ENCODE measurements at places on chromosomes 12 and 14.

GRCh38 chr14:22434901-22435550 lies 154.0 kb downstream of the DAD1 start:
- DNase-seq = peak; percentile 65

- peak; percentile 40 for DNase-seq
Measured at GRCh38 chr14:96038920-96039632, at the start of gene C14orf132. C14orf132 (plus strand) TSS chr14:96039362; CDS start chr14:96039501, 139 bp downstream.

DNA sequence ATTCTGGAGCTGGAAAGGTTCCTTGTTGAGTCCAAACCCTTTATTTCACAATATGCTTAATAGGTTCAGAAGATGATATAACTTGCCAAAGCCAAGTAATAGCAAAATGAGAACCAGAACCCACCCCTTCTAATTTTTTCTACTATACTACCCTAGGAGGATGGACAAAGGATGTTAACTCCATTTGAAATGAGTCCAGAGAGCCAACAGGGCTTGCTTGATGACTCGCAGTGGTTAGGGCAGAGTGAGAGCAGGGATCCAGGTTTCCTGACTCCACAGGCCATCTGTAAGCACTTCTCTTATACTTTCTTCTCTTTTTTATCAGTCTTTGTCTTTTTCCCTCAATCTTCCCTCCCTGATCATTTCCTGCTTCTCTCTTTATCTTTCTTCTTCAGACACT lies 668.1 kb downstream of the MED13L start:
- no peak for DNase-seq

DNA sequence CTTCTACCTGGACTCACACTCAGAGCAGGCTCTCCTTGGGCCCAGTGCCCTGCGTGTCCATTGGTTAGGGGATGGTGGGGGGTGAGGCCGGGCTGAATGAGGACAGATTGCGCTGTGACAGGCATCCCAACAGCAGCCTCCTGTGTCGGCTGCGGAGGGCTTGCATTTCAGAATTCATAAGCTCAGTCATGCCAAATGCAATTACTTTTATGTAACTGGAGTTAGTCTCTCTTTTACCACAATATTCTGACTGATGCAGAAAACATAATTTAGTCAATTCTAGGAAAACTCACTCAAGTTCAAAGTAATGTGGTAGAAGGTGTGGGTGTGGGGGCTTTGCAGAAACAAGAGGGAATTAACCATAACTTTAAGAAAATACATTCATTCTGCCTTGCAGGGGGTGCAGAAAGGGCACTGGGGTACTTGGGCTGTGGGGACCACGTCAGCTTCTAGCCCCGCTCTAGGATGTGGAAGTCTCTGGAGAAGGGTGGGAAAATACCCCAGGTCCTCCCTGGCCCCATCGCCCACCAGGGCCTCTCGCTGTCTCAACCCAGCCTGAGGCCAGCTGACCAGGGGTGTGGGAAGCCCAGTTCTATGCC lies 257.7 kb downstream of the ADGRD1 start:
- DNase-seq = no peak

DNA sequence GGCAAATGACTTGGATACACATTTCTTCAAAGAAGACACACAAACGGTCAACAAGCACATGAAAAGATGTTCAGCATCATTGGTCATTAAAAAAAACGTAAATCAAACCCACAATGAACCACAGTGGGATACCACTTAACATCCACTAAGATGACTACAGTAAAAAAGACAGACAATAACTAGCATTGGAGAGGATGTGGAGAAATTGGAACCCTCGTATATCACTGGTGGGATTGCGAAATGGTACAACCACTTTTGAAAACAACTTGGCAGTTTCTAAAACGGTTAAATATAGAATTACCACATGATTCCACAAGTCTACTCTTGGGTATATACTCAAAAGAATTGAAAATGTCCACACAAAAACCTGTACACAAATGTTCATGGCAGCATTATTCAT lies 25.2 kb upstream of the PPFIBP1 start:
- DNase-seq = no peak

GRCh38 chr12:52059582-52060497 lies 8.6 kb downstream of the NR4A1 start:
- no peak for DNase-seq

DNA sequence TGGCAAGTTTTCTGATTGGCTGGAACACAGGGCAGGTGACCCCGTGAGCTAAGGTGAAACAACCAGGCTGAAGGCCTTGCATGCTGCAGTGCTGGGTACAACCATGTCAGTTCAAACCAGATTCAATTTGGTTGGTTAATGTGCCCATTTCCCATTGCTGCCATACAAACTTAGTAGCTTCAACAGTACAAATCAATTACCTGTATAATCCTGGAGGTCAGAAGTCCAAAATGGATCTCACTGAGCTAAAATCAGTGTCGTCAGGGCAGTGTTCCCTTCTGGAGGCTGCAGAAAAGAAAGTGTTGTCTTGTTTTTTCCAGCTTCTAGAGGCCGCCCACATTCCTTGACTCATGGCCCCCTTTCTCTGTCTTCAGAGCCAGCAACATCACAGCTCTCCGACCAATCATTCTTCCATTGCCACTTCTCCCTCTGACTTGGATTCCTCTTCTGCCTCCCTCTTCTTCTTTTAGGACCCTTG lies 221.7 kb downstream of the ZFP36L1 start:
- no peak for DNase-seq

DNA sequence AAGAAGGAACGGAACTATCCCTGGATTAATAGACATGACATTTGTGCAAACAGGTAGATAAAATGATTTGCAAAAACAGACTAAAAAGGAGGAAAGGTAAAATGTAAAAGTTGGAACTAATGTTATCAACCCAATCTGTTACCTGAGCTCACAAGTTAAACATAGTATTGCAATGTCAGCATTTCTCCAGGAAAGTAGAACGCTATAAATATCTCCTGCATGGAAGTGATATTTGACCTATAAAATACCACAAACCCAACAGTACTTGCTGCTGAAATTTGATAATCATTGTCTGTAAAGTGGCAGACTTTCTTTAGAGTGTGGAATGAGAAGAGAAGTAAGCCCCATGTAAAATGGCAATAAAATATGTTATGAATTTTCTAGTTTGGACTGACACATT lies 1435.7 kb downstream of the LRFN5 start:
- DNase-seq = no peak

GRCh38 chr14:73467800-73468199 lies 9.5 kb upstream of the NUMB start:
- DNase-seq = no peak

DNA sequence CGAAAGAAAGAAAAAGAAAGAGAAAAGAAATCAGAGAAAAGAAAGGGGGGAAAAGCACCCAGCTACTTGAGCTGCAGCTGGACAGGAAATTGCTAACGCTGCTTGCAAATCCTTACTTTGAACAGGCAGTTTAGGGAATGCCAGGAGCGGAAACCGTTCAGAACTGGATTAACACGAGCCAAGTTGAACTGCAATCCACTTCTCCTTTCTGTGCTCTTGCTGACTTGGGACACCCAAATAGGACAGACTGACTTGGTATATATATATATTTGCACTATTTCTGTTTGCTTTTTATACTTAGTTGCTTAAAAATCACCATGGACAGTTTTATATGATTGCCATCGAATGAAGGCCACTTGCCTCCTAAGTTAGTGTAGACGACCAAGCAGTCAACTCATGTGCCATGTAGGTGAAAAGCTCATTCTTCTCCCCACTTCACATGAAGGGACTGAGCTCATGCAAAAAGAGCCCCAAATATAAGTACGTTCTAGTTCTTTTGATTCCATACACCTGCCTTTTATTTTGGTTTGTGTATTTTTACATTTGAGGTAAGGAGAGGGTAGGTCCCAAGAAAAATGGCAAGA lies 5.5 kb downstream of the DUSP6 start:
- no peak for DNase-seq

- no peak for DNase-seq
Measured at GRCh38 chr14:64611358-64612020, 61.7 kb downstream of the PPP1R36 start.

GRCh38 chr12:122946690-122947341 lies 19.4 kb downstream of the ABCB9 start:
- DNase-seq = peak; percentile 50

DNA sequence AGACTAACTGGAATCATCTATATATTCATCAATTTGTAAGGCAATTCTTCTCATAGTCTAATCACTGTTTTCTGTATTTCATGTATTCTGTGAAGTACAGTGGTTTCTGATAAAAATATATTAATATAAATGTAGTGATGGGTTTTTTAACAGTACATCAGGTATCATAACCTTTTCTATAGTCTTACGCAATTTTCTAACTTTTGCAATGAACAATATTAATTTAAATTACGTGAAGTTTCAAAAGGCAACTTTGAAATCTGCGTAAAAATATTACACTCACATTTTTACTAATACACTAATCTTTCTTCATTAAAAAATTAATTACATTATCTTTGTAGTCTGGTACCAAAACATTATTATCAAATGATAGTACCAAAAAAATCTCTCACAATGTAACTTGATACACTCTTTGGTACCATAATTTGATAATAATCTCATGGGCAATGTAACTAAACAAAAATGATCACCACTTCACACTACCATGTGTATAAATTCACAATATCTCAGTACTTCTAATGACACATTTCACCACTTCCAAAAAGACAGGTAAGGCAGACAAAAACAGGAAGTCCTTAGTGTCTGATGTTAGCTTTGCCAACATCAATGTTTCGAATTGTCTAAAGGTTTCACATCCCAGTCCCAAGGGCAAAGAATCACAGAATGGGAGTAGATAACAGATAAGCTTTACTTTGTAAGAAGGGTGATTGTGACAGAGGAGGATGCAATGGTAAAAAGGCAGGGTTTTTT lies 8.7 kb downstream of the DNAI7 start:
- no peak for DNase-seq

GRCh38 chr14:95330591-95331370 lies 11.1 kb upstream of the CLMN start:
- no peak for DNase-seq

DNA sequence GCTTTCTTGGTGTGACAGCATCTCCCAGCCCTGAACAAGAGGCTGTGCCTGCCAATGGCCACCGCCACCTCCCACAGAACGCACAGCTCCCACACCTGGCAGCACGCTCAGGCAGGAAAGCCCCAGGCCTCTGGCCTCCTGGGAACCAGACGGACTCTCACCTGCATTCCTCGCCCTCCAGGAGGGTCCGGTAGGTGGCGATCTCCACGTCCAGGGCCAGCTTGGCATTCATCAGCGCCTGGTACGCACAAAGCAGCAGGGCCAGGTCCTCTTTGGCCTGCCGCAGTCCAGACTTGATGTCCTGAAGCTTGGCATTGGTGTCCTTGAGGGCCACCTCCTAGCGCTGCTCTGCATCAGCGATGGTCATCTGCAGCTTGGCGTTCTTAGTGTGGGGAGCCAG lies 12.1 kb upstream of the KRT77 start:
- DNase-seq = no peak

DNA sequence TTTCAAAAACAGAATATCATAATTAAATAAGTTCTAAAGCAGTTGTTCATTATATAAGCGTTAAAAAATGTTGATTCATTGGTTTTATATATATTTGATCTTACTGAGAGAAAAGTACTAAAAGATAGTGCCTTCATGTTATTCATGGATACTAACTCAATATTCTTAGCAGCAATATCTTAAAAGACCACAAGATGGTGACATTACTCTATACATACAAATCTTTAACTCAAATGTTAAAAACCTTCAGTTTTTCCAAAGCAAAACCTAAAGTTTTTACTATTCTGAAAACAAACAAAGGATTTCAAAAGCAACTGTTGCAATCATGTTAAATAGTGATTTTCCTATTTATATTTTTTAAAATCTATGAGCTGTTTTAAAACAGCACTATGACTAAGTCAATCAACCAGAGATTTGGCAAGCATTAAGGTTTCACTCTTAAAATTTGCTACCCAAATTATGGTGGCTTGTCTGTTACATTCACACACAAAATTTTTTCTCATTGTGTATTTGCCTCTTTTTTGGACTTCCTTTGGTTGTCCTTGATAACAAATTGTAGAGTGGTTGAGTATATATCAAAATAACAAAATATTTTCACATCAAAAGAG lies 50.1 kb upstream of the RERGL start:
- peak; percentile 20 for DNase-seq

- DNase-seq = no peak
Measured at GRCh38 chr12:71242511-71242910, 84.7 kb upstream of the TSPAN8 start.

- no peak for DNase-seq
Measured at GRCh38 chr14:94173471-94173884, 644 bp upstream of the PPP4R4 start.

DNA sequence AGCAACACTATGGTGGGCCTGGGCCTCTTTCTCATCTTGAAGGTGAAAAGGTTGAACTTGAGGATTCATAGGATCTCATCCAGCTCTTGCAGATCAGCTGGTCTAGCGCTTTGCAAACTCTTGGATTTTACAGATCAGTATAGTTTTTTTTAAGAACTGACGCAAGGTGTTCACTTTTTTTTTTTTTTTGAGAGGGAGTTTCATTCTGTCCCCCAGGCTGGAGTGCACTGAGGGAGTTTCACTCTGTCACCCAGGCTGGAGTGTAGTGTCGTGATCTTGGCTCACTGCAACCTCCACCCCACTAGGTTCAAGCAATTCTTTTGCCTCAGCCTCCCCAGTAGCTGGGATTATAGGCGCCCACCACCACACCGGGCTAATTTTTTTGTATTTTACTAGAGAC lies 20.4 kb upstream of the LGMN start:
- DNase-seq = no peak

DNA sequence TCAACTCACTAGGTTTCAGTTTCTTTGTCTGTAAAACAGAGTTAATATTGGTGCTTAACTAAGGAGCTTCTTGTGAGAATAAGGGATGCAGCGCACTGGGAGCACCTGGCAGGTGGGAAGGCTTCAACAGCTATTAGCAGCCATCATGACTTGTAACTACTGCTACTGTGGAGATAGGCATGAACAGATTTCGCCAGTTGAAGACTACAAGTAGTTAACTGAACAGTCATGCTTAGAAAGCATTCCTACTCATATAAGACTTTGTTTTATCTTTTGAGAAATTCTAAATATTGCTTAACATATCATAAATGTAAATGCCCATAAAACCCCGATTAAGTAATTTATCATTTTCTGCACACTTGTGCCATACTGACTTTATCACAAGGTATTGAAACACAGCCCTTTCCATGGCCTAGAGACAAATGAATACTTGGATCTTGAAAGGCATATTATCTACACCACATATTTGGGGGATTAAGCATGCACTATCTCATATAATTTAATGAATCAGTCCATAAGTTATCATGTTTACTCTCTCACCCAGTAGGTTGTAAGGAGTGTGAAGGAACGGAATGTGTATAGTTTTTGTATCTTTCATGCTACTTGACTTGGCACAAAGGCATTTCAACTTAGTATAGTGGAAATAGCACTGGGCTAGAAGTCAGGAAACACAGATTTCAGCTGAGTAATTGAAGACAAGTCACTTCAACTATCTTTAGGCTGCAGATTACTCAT lies 16.1 kb downstream of the NTN4 start:
- DNase-seq = no peak

DNA sequence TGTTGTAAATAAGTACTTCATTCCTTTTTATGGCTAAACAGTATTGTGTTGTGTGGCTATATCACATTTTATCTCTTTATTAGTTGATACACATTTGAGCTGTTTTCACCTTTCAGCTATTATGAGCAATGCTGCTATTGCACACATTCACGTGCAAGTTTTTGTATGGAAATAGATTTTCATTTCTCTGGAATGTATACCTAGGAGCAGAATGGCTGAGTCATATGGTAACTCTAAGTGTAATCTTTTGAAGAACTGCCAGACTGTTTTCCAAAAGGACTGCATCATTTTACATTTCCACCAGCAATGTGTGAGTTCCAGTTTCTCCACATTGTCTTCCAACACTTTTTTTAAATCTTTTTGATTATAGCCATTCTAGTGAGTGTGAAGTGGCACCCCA lies 134.0 kb downstream of the SRGAP1 start:
- peak; percentile 5 for DNase-seq

GRCh38 chr12:124919521-124920352 lies 5.3 kb upstream of the UBC start:
- no peak for DNase-seq
